ENCODE measurements at places on chromosomes 5 and 9.
A peak's percentile ranks its signal among the peaks of the same experiment; 100 is the strongest.

- no peak for DNase-seq
Observed at GRCh38 chr5:53027913-53028312, 38.8 kb downstream of the ITGA2 start.

GRCh38 chr5:94470802-94471201, 147.6 kb downstream of the KIAA0825 start:
- DNase-seq: peak; percentile 13

GRCh38 chr5:96657068-96657467, 5.1 kb upstream of the CAST start:
- DNase-seq: no peak

DNA sequence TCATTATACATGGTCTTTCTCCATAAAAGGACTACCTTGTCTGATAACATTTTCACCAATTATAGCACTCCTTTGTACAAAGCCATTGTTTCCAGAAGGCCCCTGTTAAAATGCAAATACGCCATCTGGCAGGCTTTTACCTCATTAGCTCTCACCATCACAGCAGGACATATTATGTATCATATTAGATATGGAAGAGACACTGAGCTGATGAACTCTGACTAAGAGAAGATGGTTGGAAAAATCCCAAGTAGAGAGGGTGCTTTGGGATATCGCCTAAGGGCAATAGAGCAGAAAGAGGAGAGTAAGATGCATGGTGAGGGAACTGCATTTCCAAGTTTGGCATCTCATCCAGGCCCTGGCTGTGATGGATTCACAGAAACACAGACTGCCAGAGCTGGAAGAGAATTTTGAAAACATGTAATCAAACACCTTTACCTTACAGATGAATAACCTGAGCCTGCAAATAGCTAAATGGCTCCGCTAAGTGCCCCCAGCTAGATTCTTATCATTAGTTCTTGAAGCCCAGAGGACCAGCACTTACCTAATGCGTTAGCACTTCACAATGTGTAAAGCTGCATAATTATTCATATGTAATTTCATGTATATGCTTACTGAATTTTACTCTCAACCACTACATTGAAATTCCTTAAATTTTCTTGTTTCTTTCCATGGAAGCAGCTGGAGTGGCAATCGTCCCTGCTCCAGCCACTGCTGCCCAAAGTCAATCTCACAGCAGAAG, 393.6 kb upstream of the IZUMO3 start:
- DNase-seq: no peak

GRCh38 chr5:102991802-102992201, 128.1 kb downstream of the GIN1 start:
- DNase-seq: no peak

DNA sequence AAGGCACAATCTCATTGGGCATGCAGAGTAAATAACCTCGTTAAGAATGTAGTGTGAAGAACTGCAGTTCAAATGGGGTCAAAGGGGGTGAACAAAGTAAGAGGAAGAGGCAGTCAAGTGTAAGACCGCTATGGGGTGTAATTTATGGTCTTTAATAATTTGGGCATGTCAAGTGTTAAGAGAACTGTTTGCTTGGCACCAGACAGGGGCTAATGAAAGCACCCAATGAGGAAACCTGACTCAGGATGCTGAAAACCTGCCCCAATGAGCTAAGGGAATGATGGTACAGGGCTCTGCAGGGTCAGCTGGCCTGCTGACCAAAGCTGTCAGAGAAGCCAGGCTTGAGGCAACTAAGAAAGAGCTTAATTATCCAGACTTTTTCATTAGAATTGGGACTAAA, 368.1 kb downstream of the DTWD2 start:
- no peak for DNase-seq

- DNase-seq: no peak
Observed at GRCh38 chr9:92969516-92970466, 22.5 kb downstream of the FGD3 start.

DNA sequence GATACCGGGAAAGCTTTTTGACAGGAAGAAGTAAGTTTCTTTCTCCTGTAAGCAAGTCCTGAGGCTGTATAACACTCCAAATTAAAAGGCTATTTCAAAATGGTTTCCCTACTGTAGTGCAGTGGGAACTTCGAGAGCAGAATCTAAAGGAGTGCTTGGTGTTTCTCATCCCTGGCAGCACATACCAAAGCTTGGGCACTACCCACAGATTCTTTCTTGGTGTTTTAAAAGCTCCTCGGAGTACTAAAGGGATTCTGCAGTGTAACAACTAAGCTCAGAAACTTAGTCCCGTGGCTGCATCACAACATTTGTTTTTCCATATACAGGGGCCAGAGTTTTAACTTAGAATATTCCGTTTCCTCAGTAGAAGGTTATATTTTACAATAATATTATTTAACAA, 5.6 kb upstream of the APC start:
- DNase-seq: no peak

- DNase-seq: no peak
Observed at GRCh38 chr9:34896112-34896511, 62.0 kb upstream of the PHF24 start.

GRCh38 chr9:8428389-8428788, 628.8 kb upstream of the DMAC1 start:
- no peak for DNase-seq

GRCh38 chr5:168706655-168707069, 127.5 kb upstream of the PANK3 start:
- no peak for DNase-seq

GRCh38 chr5:168991311-168991710, 309.6 kb downstream of the SLIT3 start:
- DNase-seq: no peak

GRCh38 chr5:158513490-158514318, 586.0 kb downstream of the EBF1 start:
- DNase-seq: no peak

GRCh38 chr5:159386028-159386711, 55.9 kb upstream of the IL12B start:
- DNase-seq: no peak

DNA sequence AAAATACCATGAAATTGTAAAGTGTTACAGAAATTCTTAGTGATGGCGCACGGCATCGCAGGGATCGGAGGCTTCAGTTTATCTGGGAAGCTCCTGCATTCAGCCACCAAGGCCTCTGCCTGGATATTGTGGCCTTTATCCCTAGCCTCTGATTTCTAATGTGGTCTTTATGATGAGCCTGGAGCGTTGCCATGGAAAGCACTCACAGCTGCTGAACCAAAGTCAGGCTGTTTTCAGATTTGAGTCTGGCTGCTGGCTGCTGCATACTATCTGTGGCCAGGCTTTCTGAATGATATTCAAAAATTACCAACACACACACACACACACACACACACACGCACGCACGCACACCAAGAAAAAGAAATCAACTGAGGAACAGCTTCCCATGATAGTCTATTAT, 101.1 kb upstream of the ZNF366 start:
- DNase-seq: no peak

GRCh38 chr9:134812343-134812673, 68.3 kb upstream of the FCN2 start:
- DNase-seq: no peak

DNA sequence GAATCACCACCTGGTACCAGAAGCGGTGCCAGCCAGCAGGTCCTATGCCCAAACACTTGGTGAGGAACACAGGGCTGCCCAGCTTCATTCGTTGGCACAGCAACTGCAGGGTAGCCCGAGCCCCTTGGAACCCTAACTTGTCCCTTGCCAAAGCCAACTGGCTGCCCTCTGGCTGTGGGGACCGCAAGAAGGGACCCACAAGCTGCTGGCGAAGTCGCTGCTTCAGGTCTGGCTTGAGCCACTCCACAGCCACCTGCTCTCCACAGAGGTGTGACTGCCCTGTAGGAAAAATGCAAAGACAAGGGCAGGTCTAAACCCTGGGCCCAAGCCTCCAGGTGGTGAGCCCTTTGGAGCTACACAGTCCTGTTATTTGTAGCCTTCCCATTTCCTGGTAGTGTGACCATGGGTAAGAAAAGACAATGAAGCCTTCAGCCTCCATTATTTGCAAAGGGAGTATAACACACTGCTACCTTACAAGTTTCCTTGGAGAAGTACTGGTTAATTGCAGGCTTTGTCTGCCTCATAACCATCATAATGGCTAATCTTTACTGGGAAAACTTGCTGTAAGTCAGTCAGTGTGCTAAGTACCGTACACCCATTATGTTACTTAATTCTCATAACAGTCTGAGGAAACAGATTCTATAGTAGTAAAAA, 1.8 kb downstream of the DND1 start:
- DNase-seq: no peak

- DNase-seq: no peak
Observed at GRCh38 chr9:4713849-4714248, 27.2 kb downstream of the AK3 start.

DNA sequence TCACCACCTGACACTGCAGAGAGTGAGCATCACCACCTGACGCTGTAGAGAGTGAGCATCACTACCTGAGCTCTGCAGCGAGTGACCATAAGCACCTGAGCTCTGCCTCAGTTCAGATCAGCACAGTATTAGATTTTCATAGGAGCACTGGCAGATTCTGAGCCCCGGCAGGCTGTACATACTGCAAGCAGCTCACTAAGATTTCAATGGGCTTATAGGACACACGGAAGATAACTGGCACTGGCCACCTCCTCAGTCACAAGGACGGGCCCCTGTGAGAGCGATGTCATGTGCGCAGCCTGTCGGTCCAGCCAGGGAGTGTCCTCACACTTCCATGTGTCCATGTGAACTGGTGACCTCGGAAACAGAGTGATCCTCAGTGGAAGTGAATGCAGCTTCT, 153.5 kb upstream of the IRX2 start:
- no peak for DNase-seq

DNA sequence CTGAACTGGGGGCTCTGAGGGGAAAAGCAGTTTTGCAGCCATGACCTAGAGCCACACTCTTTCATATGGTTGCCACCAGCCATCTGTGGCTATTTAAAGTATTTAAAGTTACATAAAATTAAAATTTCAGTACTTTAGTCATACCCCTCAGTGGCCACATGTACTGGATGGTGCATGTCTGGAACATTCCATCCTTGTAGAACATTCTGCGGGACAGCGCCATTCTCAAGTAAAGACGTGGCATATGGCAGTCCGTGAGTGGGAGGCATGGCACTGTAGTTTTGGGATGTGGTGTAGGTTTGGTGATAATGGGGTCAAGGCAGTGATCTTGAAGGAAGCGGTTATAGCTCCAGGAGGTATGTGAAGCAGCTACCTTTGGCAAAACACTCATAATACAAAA, 61.4 kb upstream of the NFIL3 start:
- no peak for DNase-seq

GRCh38 chr5:138901716-138902115, 26.6 kb upstream of the LRRTM2 start:
- DNase-seq: no peak

- DNase-seq: no peak
Observed at GRCh38 chr5:168481330-168481788, 4.9 kb upstream of the RARS1 start.

- no peak for DNase-seq
Observed at GRCh38 chr5:140054086-140054689, 11.1 kb upstream of the NRG2 start.

- DNase-seq: no peak
Observed at GRCh38 chr9:126934441-126934840, 19.9 kb downstream of the RALGPS1 start.

DNA sequence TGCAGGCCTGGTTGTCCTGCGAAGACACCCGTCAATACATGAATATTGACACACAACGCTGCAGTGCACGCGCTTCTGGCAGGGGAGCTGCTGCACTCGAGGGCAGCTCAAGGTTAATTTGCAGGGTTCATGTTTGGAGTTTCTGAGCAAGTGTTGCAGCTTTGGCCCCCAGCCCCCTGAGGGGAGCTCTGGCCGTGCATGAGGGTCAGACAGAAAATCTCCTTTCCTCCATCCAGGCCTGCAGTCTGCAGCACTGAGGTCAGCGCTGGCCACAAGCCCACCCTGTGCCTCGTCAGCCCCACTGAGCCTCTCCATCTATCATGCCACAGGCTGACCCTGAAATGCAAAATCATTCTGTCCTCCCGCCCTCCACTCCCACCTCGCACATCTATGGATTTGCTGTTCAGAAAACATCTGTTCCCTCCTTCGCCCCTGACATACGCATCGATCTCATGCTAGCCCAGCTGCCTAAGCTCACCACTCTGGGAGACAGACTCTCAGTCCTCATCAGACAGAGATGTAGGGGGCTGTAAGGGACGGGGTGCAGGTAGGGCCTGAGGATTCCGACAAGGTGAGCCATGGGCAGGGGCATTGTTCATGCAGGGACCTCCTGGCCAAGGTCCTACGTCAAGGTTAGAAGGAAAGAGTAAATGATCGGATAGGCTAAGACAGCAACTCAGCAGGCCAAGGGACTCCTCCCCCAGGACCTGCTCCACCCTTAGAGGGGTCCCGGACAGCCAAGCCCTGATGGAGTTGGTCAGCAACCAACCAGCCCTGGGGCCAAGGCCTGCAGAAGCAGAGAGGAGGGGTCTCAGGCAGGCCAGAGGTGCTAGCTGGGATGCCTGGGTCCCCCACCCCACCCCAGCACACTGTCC, 125.1 kb downstream of the KCNIP1 start:
- DNase-seq: no peak

GRCh38 chr9:115378241-115378640, 260.3 kb upstream of the TNC start:
- DNase-seq: no peak

DNA sequence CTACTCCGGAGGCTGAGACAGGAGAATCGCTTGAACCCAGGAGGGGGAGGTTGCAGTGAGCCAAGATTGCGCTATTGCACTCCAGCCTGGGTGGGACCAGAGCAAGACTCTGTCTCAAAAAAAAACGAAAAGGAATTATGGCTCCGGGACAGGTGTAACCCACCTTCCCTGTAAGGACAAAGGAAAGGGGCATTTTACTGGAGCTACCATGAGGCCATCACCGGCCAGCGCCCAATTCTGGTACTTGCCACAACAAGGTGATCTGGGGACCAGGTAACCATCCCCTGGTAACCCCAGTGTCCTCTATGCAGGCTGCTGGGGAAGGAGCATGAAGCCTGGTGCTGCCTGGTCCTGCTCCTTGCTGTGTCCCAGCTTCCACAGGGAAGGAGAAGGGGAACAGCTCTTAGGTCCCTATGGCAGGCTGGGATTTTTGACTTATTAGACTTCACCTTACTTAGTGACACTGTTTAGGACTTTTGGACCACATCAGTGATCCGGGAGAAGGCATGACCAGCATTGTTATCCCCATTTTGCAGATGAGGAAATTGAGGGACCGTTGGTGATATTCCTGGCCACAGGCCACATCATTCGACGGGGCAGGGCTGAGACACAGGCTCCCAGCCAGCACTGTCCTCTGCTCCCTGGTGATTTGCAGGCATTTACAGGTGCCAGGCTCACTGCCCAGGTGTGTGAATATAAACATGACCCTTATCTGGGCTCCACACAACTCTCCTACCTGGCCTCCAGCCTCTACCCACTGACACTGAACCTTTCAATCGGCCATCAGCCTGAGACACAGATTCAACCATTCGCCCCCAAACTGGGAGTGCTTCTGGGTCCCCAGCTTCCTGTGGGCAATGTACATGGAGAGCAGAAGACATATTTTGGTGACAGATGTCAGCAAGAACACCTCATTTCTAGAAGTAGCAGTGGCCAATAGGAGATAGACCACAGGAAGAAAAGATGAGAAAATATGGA, 26.5 kb upstream of the ABO start:
- no peak for DNase-seq

Measured in NCI-H774 (cell line).